T-helper 17 cell (primary cell): ENCODE measurements at places on chromosomes 7 and 10.

DNA sequence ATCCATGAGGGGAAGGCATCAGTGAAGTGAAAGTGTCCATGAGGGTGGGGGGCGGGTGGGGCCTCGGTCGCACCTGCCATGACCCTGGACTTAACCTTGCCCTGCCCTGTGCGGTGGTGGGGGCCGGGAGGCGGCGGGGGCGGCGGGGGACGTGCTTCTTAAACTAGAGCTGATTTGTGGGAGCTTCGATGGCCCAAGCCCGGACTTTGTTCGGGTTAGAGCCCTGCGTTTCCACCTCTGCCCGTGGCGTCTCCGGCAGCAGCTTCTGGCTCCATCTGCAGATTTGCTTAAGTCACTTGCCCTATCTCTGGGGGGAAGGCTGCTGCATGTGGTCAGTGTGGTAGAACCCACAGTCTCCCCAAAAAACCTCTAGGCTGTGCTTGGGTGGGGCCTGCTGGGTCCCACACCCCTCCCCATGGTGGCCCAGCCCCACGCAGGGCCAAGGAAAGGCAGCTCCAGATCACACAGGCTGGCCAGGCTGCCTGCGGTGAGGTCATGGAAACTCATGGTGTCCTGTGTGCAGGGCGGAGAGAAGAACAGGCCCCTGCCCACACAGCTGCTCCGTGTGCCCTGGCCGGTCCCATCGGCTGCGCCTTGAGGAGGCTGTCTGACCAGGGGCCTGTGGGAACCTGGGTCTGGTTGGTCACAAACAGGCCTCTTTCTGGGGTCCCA lies 93.2 kb downstream of the INPP5A start:
- peaks cover 40% of the 10 kb centered on the region for H3K4me1 ChIP-seq
- no peak overlapping the region for H3K4me3 ChIP-seq
- no peak overlapping the region for H3K27ac ChIP-seq

DNA sequence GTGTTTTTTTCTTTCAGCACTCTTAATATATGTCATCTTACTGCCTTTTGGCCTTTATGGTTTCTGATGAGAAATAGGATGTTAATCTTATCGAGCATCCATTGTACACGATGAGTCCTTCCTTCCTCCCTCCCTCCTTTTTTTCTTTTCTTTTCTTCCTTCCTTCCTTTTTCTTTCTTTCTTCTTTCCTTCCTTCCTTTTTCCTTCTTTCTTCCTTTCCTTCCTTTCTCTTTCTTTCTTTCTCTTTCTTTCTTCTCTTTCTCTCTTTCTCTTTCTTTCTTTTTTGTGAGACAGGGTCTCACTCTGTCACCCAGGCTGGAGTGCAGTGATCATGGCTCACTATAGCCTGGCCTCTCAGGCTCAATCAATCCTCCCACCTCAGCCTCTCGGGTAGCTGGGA lies 8.4 kb downstream of the RPEL1 start:
- H3K36me3 ChIP-seq, result peaks cover 5% of the 10 kb centered on the region
- no peak overlapping the region for H3K27ac ChIP-seq
- no peaks in the 10 kb centered on the region for H3K27me3 ChIP-seq
- peaks cover 4% of the 10 kb centered on the region for H3K4me1 ChIP-seq
- H3K4me3 ChIP-seq, result no peak overlapping the region

DNA sequence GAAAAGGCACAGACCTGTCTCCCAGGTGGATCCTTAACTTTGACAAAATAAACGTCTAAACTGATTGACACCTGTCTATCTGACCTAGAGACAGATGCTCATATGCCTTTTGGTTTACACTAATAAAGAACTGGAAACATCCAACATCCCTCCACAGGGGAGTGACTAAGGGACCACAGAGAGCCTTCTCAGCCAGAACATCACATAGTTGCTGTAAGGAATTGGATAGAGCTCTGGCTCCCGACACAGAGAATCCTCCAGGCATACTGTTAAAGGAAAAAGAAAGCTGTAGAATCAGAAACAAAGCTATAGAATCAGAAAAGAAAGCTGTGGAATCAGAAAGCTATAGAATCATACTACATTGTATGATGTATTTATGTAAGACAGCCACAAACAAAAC lies 258.8 kb downstream of the STK31 start:
- peaks cover 2% of the 10 kb centered on the region for H3K4me1 ChIP-seq
- no peak for DNase-seq
- H3K36me3 ChIP-seq, result no peaks in the 10 kb centered on the region
- no peaks in the 10 kb centered on the region for H3K27me3 ChIP-seq
- no peak overlapping the region for H3K27ac ChIP-seq
- no peak overlapping the region for H3K4me3 ChIP-seq

DNA sequence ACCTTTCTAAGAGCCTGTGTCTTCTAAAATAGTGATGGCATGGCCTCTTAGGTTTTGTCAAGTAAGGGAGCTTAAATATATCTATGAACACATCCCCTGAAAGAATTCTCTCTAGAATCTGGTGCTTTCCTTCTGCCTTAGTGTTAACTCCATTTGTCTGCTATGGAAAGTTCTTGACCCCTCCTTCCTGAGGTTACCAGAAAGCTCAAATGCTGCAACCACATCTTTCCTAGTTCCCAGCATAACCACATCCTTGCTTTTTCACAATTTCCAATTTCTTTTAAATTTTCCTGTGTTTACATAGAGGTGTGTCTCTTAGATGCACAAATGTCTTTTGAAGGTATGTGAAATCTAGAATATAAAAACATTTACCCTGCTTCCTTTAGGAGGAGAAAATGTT lies 16.4 kb upstream of the GSDME start:
- no peak for DNase-seq
- no peak overlapping the region for H3K27ac ChIP-seq
- no peak overlapping the region for H3K4me3 ChIP-seq
- peaks cover 6% of the 10 kb centered on the region for H3K27me3 ChIP-seq
- no peaks in the 10 kb centered on the region for H3K36me3 ChIP-seq

GRCh38 chr7:44973610-44974401 lies 5.0 kb downstream of the MYO1G start:
- peaks cover 26% of the 10 kb centered on the region for H3K4me1 ChIP-seq
- H3K4me3 ChIP-seq, result no peak overlapping the region
- peak; percentile 40 for DNase-seq
- H3K27me3 ChIP-seq, result no peaks in the 10 kb centered on the region
- H3K36me3 ChIP-seq, result peaks cover 5% of the 10 kb centered on the region

DNA sequence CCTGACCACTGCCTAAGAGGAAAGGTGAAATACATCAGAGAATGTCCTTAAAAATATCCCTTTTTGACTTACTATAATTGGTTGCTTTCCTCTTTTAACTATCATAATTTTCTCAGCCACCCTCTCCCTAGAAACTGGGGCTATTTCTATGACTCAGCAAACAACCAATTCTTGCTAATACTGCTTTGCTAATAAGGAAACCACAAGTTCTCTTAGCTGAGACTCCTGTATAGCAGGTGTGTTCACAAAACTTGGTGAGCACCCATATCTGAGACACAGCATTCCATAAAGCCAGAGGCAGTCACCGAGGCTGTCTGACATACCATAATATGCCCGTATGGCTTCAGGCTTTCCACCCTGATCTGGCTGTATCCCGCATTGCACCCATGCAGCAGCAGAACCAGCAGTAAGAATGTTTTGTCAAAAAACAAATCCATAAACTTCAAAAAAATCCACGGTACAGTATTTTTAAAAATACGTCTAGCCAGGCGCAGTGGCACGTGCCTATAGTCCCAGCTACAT lies 191.7 kb upstream of the C7orf33 start:
- DNase-seq, result no peak
- no peak overlapping the region for H3K4me3 ChIP-seq
- peaks cover 72% of the 10 kb centered on the region for H3K27me3 ChIP-seq
- H3K27ac ChIP-seq, result no peak overlapping the region

GRCh38 chr7:138768241-138768640 lies 29.6 kb upstream of the TMEM213 start:
- H3K4me3 ChIP-seq, result no peak overlapping the region
- DNase-seq, result no peak
- H3K4me1 ChIP-seq, result peaks cover 9% of the 10 kb centered on the region
- H3K27ac ChIP-seq, result no peak overlapping the region
- H3K36me3 ChIP-seq, result no peaks in the 10 kb centered on the region

DNA sequence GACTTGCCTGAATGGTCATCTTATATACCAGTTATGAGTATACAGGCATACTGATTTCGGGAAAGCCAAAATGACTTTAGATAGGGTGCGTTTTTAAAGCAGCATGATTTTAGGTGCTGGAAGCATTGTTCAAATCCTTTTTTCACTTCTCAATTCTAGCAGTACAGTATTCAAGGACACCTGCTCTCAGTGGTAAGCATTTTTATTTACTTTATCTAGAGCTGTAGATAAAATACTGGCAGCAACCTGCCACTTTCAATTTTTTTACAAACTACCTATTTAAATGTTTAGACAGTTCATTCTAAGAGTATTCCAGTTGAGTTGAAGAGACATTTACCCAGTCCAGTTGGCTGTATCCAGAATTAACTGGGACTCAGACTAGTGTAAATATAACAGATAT lies 33.6 kb downstream of the TMEM106B start:
- no peak for DNase-seq
- H3K27me3 ChIP-seq, result no peaks in the 10 kb centered on the region
- peaks cover 4% of the 10 kb centered on the region for H3K4me1 ChIP-seq
- H3K4me3 ChIP-seq, result no peak overlapping the region

GRCh38 chr7:38317515-38317914 lies 44.1 kb upstream of the TARP start:
- H3K27me3 ChIP-seq, result no peaks in the 10 kb centered on the region
- peak overlapping the region; percentile 49 for H3K4me3 ChIP-seq
- H3K27ac ChIP-seq, result no peak overlapping the region
- H3K36me3 ChIP-seq, result no peaks in the 10 kb centered on the region
- peaks cover 4% of the 10 kb centered on the region for H3K4me1 ChIP-seq

- no peak overlapping the region for H3K4me3 ChIP-seq
- no peak overlapping the region for H3K27ac ChIP-seq
- peaks cover 8% of the 10 kb centered on the region for H3K4me1 ChIP-seq
- no peaks in the 10 kb centered on the region for H3K27me3 ChIP-seq
Measured at GRCh38 chr10:75179657-75180177, 30.9 kb upstream of the VDAC2 start.

GRCh38 chr10:96560966-96561887 lies 25.6 kb downstream of the TM9SF3 start:
- no peak for DNase-seq
- H3K27ac ChIP-seq, result no peak overlapping the region
- no peak overlapping the region for H3K4me3 ChIP-seq

DNA sequence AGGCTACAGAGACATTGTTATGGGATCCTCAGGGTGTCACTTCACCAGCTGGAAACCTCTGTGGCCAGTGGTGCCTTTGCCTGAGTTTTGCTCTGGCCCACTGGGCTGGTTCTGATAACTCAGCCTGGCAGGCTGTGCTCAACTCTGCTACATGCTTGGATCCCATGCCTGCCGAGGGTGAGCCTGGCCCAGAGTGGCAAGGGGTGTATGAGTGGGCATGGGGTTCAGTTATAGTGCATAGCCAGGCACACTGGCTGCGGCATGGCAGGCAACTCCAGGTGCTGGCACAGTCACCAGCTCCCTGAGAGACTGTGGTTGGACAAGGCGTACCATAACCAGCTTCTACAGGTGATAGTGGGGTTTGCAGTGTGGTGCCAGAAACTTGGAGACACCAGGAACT lies 107.0 kb upstream of the PCDH15 start:
- no peak for DNase-seq
- no peak overlapping the region for H3K27ac ChIP-seq
- no peaks in the 10 kb centered on the region for H3K4me1 ChIP-seq

DNA sequence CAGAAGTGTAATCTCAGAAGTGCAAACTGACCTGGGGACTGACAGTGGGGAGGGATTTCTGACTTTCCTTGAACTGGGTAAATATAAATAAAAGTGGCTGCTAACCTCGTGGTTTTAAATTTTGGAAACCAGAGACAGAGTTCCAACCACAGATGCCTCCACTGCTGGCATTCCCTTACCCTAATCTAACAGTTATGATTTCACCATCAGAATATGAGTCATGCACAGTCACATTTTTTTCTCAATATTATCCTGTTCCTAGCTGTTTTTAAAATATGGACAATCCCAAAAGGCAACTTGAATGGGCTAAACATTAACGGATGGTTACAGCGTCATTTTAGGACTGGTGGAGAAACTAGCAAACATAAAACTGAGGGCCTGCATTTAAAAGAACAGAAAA lies 264.3 kb upstream of the INHBA start:
- no peak for DNase-seq
- H3K27me3 ChIP-seq, result peaks cover 16% of the 10 kb centered on the region
- no peak overlapping the region for H3K27ac ChIP-seq
- no peaks in the 10 kb centered on the region for H3K4me1 ChIP-seq
- no peak overlapping the region for H3K4me3 ChIP-seq

DNA sequence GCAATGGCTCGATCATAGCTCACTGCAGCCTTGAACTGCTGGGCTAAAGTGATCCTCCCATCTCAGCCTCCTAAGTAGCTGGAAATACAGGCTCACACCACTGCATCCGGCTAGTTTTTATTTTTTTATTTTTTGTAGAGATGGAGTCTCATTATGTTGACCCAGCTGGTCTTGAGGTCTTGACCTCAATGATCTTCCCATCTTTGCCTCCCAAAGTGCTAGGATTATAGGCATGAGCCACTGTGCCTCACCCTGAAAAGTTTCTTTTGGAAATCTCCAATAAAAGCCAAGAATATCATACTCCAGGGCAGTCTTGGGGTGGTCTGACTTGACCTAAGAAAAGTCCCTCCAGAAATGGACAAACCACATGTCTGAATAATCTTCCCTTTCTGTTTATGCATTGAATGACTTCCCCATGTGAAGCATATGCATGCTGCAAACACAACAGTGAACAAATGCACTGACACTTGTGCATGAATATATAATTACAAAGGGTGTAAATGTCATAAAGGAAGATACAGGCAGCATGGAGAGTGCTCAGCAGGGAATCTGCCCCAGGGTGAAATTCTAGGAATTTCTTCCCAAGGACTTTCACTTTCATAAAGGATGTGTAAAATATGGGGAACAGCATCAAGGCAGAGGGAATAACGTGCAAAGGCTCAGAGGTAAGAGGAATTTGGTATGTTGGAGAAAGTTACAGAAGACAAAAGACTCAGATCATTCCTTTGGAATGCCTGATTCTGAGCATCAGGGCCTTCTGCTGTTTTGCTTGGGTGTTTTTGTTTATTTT lies 142.4 kb upstream of the LYZL1 start:
- no peaks in the 10 kb centered on the region for H3K4me1 ChIP-seq
- no peak overlapping the region for H3K4me3 ChIP-seq
- peaks cover 37% of the 10 kb centered on the region for H3K27me3 ChIP-seq
- no peak for DNase-seq
- H3K27ac ChIP-seq, result no peak overlapping the region

GRCh38 chr10:113552014-113552413 lies 839 bp upstream of the HABP2 start:
- no peaks in the 10 kb centered on the region for H3K36me3 ChIP-seq
- no peak for DNase-seq
- no peaks in the 10 kb centered on the region for H3K4me1 ChIP-seq
- H3K4me3 ChIP-seq, result no peak overlapping the region
- no peak overlapping the region for H3K27ac ChIP-seq

DNA sequence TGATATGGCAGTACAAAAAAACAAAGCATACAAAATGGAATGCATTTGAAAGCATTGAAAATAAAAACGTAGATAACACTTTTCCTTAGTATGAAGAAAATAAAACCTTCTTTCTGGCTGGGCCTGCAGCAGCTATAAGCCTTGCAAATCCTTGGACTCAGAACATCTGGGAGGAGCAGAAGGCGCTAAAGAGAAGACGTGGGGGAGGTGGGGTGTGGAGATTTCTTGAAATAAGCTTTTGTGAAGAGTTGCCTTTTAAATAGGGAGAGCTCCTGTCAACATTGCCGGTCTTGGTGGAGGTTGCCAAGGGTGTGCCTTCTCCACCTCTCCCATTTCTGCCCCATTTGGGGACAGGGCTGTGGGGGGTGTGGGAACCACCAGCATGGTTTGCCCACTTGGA lies 128.7 kb downstream of the TMEM178B start:
- H3K27me3 ChIP-seq, result peaks cover 50% of the 10 kb centered on the region
- DNase-seq, result no peak
- H3K36me3 ChIP-seq, result peaks cover 2% of the 10 kb centered on the region
- no peak overlapping the region for H3K4me3 ChIP-seq
- H3K4me1 ChIP-seq, result peaks cover 3% of the 10 kb centered on the region
- H3K27ac ChIP-seq, result no peak overlapping the region
